ENCODE measurements at places on chromosomes 3 and 15.

GRCh38 chr15:91861223-91861622 is 7.7 kb downstream of the SLCO3A1 start:
- DNase-seq, result no peak

DNA sequence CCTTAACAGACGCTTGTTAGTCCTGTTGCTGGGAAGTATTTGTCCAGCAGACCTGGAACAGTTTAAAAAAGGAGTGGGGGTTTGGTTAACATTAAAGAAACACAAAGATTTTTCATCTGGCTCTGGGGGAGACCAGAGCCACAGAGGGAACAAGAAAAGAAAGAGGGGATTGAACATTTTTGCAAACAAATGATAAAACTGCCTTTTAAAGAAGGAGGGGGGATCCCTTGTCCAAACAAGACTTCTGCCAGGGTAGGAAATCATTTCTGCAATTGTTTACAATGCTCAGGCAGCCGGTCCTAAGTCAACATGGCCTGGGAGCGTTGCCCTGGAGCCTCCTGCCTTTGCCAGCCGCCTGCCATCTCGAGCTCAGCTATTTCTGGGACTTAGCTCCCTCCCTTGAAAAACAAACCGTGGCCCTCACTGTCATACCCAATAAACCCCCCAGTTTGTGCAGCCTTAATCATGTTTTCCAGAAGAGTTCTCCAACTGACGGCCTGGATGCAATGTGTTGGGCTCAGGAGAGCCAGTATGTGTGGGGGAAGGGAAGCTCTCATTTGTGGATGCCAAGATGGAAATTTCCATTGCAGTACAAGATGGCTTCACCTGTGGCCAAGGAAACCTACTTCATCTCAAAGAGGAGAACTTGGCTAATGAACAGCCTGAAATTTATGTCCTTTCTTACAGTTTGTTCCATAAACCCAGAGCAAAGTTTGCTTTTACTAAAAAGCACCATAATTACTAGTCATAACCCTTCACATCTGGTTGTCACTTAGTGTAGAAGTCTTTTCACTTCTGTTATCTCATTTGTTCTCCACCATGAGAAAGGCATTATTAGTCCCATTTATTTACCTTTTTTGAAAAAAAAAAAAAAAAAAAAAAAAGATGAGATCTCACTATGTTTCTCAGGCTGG is 75.9 kb upstream of the RNU6-1 start:
- peak; percentile 57 for DNase-seq

DNA sequence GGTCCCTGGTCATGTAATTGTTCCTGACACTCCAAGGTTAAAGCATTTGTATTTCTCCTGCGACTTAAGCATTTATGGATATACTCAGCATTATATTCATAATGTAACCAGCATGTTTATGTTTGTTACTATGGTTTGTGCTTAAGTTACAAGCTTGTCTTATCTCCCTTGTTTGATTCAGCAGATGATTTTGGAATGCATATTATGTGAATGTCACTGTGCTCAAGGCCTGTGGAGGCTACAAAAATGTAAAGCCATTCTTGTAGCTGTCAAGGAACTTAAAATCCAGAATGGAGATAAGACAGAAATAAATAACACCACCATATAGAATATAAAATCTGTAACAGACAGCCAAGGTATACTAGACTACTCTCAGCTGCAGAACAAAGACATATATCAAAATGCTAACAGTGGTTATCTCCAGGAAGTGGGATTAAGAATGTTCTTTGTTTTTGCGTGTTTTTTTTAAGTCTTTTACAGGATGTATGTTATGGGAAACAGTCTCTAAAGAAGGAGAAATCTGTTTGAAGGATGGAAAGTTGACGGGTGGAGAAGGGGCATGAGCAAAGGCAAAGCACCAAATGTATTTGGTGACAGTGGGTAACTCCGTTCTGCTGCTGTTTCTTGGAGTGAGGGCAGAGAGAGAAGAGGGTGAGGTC is 61.4 kb downstream of the IGF2BP2 start:
- no peak for DNase-seq

- no peak for DNase-seq
Measured at GRCh38 chr3:108312656-108313055, 16.3 kb downstream of the HHLA2 start.

GRCh38 chr3:14767245-14768051 is 51.3 kb upstream of the FGD5 start:
- no peak for DNase-seq
